ENCODE measurements at places on chromosomes 11 and 22.
A peak's percentile ranks its signal among the peaks of the same experiment; 100 is the strongest.

- H3K4me3 ChIP-seq, result no peak overlapping the region
Measured at GRCh38 chr11:47111318-47111804, 65.3 kb downstream of the ARFGAP2 start.

- peaks cover 8% of the 10 kb centered on the region for H3K4me1 ChIP-seq
- DNase-seq, result peak; percentile 36
- H3K36me3 ChIP-seq, result no peaks in the 10 kb centered on the region
- H3K27ac ChIP-seq, result no peak overlapping the region
- H3K27me3 ChIP-seq, result no peaks in the 10 kb centered on the region
Measured at GRCh38 chr22:19766511-19767426, 6.2 kb downstream of the TBX1 start.

GRCh38 chr11:77267962-77268361 lies 33.5 kb downstream of the GDPD4 start:
- H3K27me3 ChIP-seq, result no peaks in the 10 kb centered on the region
- DNase-seq, result no peak
- H3K4me1 ChIP-seq, result no peaks in the 10 kb centered on the region

DNA sequence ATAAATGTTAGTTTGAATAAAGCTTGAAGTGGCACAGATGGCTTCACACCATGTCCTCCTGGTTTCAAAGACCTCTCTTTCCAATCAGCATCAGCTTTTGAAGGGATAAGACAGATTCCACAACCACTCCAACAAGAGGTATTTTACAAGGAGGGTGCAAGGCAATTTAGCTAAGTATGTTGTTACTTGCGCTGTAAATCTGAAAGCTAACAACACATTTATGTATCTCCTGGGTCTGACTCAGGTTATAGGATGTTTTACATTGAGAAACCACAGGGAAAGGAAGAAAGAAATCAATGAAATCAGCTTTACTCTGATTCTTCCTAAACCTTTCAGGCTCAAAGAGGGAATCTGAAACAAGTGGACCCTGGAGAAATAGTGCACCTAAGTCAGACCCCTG lies 12.1 kb downstream of the CWC15 start:
- H3K4me1 ChIP-seq, result no peaks in the 10 kb centered on the region
- no peak overlapping the region for H3K4me3 ChIP-seq
- no peak overlapping the region for H3K27ac ChIP-seq
- no peaks in the 10 kb centered on the region for H3K36me3 ChIP-seq

DNA sequence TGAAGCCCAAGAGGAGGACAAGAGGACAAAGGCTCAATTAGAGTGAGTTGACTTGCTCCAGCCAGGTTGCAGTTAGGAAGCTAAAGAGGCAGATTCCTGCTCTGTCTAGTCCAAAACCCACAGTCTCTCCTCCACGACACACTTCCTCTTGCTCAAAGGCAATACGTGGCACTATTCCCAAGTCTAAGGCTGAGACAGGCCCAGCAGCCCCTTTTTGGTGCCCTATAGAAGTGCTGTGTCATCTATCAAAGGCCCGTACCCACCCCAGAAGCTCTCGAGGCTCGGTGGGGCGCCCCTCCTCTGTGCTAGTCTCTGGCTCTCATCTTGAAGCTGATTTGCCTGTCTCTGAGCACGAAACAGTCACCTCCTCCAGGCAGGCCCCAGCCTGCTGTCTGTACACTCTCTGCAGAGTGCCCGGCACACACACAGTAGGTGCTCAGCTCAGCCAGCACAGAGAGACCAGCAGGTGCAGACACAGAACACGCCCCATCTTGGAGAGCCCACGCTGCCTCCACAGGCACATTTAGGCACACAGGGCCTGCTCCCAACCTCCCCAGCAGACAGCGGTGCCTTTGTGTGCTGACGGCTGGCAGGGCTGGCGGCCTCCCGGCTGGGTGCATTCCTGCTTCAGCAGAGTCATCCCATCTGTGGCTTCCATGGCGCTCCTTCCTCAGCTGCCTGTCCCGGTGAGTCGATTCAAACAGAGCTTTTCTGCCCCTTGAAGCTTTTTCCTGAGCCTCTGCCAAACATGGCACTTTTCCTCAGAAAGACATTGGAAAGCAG lies 52.8 kb downstream of the MYH9 start:
- H3K36me3 ChIP-seq, result no peaks in the 10 kb centered on the region
- no peak for DNase-seq
- H3K27ac ChIP-seq, result peak overlapping the region; percentile 3
- no peaks in the 10 kb centered on the region for H3K27me3 ChIP-seq

GRCh38 chr11:45674481-45675190 lies 9.2 kb upstream of the CHST1 start:
- H3K4me3 ChIP-seq, result no peak overlapping the region
- H3K27me3 ChIP-seq, result no peaks in the 10 kb centered on the region
- H3K27ac ChIP-seq, result no peak overlapping the region
- H3K36me3 ChIP-seq, result no peaks in the 10 kb centered on the region
- no peaks in the 10 kb centered on the region for H3K4me1 ChIP-seq
- no peak for DNase-seq

DNA sequence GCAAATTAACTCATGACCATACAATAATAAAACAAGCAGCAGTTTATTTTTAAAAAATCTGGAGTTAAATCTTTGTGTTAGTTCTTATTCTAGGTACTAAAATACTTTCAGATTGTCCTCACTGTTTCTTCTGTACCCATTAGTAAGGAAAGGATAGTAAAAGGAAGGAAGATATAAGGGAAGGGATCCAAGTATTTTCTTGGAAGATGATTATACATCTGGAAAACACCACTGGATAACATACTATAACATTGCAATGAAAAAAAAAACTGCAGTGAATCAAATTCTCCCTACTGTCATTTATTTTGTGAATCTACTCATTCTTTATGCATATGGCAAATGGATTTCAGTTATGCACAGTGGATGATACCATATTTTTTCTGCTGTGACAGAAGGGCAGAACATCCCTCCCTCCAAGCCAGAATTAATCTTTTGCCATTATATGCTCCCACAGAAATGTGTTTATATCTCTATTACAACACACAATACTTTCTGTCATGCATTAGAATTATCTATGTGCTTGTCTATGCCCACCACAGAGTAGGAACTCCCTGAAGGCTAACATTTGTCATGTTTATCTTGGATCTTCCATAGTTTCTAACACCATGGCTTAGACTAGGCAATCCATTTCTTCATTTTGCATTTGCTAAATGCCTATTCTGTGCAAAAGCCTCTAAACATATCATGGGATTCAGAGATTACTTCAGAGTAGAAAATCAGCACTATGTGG lies 282.3 kb upstream of the CTSC start:
- no peaks in the 10 kb centered on the region for H3K4me1 ChIP-seq
- H3K27me3 ChIP-seq, result no peaks in the 10 kb centered on the region
- no peak for DNase-seq
- H3K36me3 ChIP-seq, result no peaks in the 10 kb centered on the region

DNA sequence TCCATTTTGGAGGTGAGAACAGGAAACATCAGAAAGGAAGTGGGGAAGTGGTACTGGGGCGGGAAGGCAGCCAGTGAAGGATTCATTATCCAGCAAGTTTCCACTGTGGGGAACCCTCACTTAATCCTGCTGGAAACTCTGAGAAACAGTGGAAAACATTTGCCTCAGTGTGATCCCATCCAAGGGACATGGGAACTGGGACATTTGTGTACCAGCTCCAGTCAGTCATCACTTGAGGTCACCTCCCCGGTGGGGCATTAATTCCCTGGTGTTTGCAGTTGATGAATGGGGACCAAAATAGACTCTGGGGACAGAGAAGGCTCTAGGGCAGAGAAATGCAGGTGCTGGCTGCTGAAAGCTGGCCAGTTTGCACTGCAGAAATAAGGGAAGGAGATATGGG lies 599.9 kb downstream of the BUD13 start:
- no peak overlapping the region for H3K4me3 ChIP-seq
- DNase-seq, result no peak
- no peaks in the 10 kb centered on the region for H3K36me3 ChIP-seq
- no peaks in the 10 kb centered on the region for H3K4me1 ChIP-seq
- no peaks in the 10 kb centered on the region for H3K27me3 ChIP-seq

DNA sequence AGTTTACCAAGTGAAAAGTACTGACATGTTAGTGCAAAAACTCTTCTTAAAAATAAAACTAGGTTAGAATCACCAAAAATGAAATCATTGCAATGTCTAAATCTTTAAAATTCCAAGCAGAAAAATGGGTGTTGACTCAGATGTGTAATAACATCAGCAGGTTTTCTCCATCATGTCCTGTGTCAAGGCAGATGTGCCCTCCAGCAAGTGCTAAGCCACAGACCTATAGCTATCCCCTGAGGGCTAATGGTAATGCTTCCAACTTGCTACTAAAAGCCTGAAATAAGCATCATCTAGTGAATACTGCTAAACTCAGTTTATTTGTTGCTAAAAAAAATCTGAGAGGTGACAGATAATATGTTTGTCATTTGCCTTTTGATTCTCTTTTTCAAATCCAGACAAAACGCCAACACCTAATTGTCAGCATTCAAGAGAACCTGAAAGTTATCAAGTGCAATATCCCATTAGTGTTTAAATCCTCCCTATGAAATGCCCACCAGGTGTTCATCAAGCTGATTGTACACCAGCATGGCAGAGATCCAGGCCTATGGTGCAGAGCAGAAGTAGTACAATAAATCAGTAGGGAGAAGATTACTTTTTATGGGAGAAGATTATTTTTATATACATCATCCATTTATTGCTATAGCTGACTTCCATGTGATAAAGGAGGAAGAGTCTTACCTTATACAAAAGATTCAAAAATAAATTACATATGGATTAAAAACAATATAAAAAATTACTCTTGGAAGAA lies 55.1 kb upstream of the SYT9 start:
- no peaks in the 10 kb centered on the region for H3K36me3 ChIP-seq
- no peaks in the 10 kb centered on the region for H3K4me1 ChIP-seq
- H3K27ac ChIP-seq, result no peak overlapping the region
- no peak for DNase-seq
- no peaks in the 10 kb centered on the region for H3K27me3 ChIP-seq

DNA sequence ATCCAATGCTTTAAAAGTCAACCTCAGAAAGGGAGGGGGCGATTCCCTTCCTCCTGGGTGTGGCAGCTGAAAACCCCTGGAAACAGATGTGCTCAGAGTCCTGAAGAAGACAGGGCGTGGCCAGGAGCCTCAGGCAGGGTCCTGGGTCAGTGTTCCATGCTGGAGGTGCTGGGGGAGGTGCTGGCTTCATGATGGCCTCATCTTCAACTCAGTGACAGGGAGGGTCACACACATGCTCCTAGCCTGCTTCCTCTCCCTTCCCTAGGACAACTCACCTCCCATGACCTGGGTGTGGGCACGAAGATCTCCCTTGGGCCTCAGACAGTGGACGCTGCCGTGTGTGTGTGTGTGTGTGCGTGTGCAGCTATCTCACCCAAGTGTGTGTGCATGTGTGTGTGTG lies 245.6 kb upstream of the B3GAT1 start:
- H3K36me3 ChIP-seq, result no peaks in the 10 kb centered on the region
- no peak overlapping the region for H3K27ac ChIP-seq
- H3K27me3 ChIP-seq, result no peaks in the 10 kb centered on the region
- H3K4me3 ChIP-seq, result no peak overlapping the region
- H3K4me1 ChIP-seq, result no peaks in the 10 kb centered on the region

DNA sequence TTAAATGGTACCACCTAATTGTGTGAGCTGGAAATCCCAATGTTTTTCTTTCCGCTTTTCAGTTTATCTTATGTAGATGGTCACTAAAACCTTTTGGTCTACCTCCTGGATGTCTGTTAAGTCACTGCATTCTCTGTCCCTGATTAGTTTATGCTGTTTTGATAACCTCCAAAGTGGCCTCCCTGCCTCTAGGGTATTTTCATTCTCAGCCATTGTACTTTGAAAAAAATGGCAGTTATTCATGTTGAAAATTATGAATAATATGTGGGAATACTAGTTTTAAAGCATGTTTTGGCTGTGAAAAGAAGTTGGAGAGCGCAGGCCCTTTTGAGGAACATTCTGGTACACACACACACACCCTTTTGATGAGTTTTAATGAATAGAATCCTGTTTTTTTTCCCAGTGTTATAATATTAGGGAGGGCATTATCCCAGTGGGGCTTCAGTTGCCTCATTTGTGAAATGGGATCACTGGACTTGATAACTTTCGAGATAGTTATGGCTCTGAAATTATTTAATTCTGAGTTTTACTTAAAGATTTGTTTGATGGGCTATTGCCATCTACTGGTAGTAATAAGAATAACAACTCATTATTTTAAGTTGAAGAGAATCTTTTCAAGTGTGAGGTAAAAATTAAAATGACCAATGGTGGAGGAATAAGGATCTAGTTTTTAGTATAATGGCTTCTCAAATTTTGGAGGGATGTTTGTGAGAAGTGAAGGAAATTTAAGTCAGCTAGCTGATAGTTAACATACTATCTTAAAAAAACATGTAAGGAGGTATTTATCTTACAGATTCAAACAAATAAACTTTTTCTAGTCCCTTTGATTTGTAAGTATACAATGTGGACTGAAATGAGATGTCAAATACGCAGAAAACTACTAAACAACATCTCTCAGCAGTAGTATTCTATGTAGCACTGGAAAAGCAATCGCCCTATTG lies 3.9 kb downstream of the FDX1 start:
- no peaks in the 10 kb centered on the region for H3K36me3 ChIP-seq
- H3K27ac ChIP-seq, result no peak overlapping the region
- no peaks in the 10 kb centered on the region for H3K27me3 ChIP-seq
- DNase-seq, result no peak
- peaks cover 24% of the 10 kb centered on the region for H3K4me1 ChIP-seq
- H3K4me3 ChIP-seq, result no peak overlapping the region

GRCh38 chr22:48065892-48066291 lies 1303.4 kb downstream of the TBC1D22A start:
- no peaks in the 10 kb centered on the region for H3K36me3 ChIP-seq
- DNase-seq, result no peak
- no peaks in the 10 kb centered on the region for H3K27me3 ChIP-seq

GRCh38 chr11:128687321-128687720 lies 6.6 kb upstream of the FLI1 start:
- no peak overlapping the region for H3K4me3 ChIP-seq
- no peak for DNase-seq
- no peak overlapping the region for H3K27ac ChIP-seq
- peaks cover 13% of the 10 kb centered on the region for H3K4me1 ChIP-seq

GRCh38 chr11:133134314-133135173 lies 397.8 kb downstream of the OPCML start:
- H3K27ac ChIP-seq, result no peak overlapping the region
- no peaks in the 10 kb centered on the region for H3K36me3 ChIP-seq
- no peaks in the 10 kb centered on the region for H3K4me1 ChIP-seq
- H3K4me3 ChIP-seq, result no peak overlapping the region

GRCh38 chr11:70077411-70078094 lies 564 bp upstream of the ANO1 start:
- no peaks in the 10 kb centered on the region for H3K4me1 ChIP-seq
- no peak overlapping the region for H3K4me3 ChIP-seq
- H3K27me3 ChIP-seq, result no peaks in the 10 kb centered on the region
- no peaks in the 10 kb centered on the region for H3K36me3 ChIP-seq
- no peak overlapping the region for H3K27ac ChIP-seq

Measured in testis (tissue), 5 donors.